ENCODE measurements at places on chromosomes 11 and 22.

DNA sequence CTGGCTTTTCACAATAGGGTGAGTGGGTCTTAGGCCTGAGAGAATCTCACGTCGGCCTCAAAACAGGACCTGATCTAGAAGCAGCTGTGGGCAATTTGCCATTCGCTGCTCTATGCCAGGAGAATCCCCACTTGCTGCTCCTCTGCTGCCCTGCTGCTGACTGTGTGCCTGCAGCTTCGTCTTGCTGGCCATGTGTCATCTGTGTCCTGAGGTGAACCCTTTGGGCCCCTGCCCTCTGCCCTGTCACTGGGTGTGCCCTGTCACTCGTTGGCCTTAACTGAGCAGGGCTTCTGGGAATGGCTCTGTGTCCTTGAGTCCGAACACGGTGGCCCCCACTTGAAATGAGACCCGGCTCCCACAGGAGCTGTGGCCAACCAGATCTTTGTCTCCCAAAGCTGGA lies 6.2 kb downstream of the NAA40 start:
- no peak for DNase-seq

DNA sequence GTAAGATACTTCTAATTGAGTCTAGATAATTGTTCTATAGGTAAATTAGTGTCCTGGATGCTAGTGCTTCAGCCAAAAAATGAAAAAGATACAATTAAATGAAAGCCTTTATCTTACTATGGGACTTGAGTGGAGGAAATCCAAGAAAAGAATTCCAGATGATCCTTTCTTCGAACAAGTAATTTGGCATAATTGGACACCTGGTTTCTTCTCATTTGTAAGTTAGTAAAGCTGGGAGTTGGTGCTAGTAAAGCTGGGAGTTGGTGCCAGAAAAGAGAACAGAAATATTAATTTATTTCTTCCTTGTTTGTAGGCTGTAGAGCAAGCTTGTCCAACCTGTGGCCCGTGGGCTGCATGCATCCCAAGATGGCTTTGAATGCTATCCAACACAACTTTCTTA lies 12.3 kb downstream of the OR51V1 start:
- DNase-seq: no peak

GRCh38 chr11:66957971-66958231 lies 282 bp downstream of the PC start:
- no peak for DNase-seq

- no peak for DNase-seq
These were observed 9.2 kb downstream of the TAB1 start for GRCh38 chr22:39408807-39409206.

DNA sequence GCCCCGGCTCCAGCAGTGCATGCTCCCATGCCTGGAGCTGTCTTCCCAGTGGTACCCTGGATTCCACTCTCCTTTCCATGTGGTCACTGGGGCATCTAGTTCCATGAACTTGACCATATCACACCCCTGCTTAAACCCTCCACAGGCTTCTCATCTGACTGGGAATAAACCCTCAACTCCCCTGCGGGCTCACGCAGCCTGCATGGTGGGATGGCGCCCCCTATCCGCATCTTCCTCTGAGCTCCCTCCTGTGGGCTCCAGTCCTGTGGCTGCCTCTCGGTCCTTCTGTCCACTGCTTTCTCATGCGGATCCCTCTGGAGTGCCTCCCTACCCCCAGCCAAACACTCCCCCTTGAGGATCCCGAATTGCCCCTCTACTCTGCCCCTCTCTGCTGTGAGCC lies 41.4 kb upstream of the TTLL12 start:
- no peak for DNase-seq

- DNase-seq: no peak
These were observed 123.9 kb downstream of the CTNND1 start for GRCh38 chr11:57885298-57886050.

DNA sequence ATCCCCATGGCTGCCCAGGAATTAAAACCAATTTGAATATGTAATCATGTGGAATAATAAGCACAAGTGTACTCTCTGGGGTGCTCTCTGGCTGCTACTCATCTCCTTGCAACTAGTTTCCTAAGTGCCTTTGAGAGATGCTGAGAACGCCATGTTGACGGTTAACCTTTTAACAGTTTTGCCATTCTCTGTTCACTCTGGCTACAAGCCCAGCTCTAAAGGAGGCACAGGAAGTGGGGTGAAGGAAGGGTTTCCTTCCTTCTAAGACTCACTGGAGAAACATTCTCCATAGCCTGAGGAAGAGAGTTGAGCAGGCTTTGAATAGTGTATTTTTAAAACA lies 122.0 kb upstream of the ZC3H12C start:
- no peak for DNase-seq

GRCh38 chr22:47105085-47105484 lies 342.6 kb downstream of the TBC1D22A start:
- no peak for DNase-seq

GRCh38 chr11:15610881-15611280 lies 496.2 kb downstream of the INSC start:
- no peak for DNase-seq

DNA sequence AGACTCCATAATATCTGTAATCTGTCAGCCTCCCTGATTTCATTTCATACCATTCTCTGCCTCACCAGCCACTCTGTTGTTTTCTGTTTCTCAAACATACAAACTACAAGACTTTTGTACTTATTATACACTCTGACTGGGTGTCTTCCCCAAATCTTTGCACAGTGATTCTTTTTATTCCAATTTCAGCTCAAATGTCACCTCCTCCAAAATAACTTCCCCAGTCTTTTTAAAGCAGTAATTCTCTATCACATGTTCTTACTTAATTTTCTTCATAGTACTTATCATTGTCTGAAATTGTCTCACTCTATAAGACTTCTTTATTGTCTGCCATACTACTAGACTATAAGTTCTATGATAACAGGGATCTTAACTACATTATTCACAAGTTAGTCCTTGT lies 19.6 kb downstream of the SOX6 start:
- DNase-seq: no peak

GRCh38 chr11:129894278-129895125 lies 876 bp downstream of the NFRKB start:
- DNase-seq: no peak
